Activated naive CD4-positive, alpha-beta T cell treated with Interleukin-2 at 50 U/mL for 16 hours (primary cell): ENCODE measurements at places on chromosomes 2 and 18.
A peak's percentile ranks its signal among the peaks of the same experiment; 100 is the strongest.

DNA sequence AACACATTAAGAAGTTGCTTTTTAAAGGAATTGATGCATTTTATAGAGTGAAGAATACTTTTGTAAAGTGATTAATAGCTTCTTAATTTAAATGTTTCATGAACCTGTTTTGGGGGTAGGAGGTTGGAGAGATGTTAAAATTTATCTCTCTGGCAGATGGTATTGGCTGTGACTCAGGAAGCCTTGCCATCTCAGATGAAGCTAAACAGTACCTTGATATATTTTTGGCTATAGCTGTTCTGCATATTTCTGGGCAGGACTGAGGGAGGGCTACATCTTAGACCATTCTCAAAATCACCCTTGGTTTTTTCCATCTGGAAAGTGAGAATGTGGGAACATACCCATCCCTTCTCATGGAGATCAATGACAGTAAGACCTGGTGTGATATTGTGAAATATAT lies 13.4 kb downstream of the CAPN14 start:
- DNase-seq: no peak

DNA sequence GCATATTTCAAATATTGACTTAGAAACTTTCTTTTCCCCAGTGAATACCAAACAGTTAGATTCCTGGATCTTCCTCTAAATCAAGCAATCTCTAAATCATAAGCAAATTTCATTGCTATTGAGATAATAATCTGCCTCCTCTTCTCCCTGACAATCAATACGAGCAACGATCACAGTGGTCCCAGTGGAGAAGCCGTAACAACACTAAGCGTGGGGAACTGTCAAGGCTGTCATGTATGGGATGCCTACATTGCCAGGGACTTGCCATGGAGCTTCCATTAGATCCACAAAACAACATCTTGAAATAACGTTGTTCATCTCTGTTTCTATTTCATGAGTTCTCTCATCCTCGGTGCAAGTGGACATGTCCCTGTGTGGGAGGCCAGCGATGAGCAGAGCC lies 61.3 kb downstream of the SNTG2 start:
- DNase-seq: no peak

GRCh38 chr2:71463342-71463654 lies 9.9 kb downstream of the DYSF start:
- DNase-seq: no peak

DNA sequence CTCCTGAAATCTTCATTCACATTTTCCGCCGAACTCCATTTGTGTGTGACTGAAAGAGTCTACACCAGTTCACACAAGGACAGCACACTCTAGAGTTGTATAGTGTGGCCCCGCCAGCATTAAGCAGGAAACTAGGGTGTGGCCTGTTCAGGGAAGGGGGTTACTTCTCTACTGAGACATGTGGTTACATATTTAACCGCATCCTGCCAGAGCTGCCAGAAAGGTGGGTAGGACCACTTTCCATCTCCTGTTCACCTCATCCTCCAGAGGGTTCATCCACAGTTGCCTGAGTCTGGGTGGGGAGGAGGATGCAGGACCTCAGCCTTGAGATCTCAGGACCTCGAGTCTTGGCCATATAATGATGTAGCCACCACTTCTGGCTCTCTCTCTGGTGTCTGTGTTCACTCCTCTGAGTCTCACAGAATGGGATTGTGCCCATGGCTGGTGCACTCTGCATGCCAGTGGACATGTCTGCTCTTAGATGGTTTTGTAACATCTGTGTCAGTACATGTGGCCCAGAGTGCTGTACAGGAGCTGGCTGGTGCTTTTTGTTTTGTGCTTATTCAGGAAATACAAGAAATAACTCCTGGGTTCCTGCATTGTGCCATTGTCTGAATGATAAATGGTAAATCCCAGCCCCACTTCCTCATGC lies 7.7 kb upstream of the SP140L start:
- peak; percentile 62 for DNase-seq

DNA sequence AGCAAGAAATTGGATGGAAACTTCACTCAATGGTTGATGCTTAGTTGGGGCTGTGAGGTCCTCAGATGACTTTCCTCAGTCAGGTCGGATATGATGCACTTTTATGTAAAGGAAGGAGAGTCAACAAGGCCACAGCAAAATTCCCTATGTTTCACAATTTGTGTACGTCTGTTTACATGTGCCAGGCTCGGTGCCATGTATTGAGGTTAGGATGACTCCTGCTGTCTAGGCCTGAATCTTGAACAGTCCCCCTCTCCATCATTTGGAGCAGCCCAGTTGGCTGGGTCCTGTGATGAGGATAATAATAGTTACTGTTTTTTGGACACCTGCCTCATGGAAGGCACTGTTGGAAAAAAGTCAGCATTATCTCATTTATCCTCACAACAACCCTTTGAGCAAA lies 43.1 kb downstream of the VSNL1 start:
- no peak for DNase-seq

GRCh38 chr2:8009010-8009597 lies 672.8 kb upstream of the ID2 start:
- no peak for DNase-seq

GRCh38 chr2:168277276-168277675 lies 29.9 kb upstream of the STK39 start:
- no peak for DNase-seq

DNA sequence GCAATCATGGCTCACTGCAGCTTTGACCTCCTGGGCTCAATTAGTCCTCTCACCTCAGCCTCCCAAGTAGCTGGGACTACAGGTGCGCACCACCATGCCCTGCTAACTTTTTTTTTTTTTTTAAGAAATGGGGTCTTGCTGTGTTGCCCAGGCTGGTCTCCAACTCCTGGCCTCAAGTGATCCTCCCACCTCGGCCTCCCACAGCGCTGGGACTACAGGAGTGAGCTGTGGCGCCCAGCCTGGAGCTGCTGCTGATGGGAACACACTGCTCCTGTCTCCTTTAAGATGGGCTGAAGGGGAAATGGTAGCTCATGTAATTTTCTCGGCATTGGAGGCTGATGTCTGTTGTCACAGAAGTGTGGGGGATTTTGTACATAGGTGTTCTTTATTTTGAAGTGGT lies 34.9 kb upstream of the ADNP2 start:
- no peak for DNase-seq

DNA sequence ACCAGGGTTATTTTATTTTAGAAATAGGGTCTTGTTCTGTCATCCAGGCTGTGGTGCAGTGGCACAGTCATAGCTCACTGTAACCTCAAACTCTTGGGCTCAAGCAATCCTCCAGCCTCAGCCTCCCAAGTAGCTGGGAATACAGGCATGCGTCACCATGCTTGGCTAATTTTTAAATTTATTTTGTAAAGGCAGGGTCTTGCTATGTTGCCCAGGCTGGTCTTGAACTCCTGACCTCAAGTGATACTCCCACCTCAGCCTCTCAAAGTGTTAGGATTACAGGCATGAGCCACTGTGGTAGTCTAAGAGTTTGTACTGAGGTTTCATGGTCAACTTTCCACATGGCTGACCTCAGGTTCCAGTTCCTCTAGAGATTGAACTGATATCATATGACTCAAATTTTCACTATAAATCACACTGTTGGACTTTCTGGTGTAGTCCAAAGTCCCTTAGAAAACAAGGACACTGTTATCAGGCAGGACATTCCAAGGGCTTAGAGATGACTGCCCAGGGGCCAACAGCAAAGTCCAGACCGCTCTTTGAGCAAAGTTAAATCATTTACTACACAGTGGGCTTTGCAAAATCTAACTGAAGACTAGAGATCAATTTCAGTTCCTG lies 82.0 kb upstream of the MEX3C start:
- DNase-seq: no peak

- no peak for DNase-seq
Measured at GRCh38 chr2:75326645-75327044, 127.3 kb upstream of the TACR1 start.

- DNase-seq: no peak
Measured at GRCh38 chr2:220157312-220157711, 529.9 kb downstream of the SLC4A3 start.

DNA sequence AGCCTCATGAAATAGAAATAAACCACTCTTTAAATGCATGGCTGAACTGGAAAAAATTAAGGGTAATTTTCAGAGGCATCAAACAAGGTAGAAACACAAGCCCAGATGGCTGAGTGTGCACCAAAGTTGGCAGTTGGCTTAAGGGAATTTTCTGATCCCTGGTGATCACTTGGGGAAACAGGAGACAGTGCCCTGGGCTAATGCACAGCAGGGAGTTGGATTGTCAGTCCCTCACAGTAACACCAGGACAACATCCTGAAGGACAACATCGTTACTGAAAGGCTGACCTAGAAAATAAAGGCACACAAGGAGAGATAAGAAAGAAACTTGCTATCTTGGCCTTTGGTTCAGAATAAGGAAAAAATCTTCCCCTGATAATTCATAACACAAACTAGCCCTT lies 417.0 kb downstream of the SLC4A3 start:
- DNase-seq: no peak

- DNase-seq: no peak
Measured at GRCh38 chr2:132816234-132816633, 146.2 kb upstream of the LYPD1 start.

- DNase-seq: no peak
Measured at GRCh38 chr2:126650994-126651393, 5.0 kb upstream of the GYPC start.

GRCh38 chr2:953975-954686 lies 3.5 kb downstream of the SNTG2 start:
- no peak for DNase-seq

DNA sequence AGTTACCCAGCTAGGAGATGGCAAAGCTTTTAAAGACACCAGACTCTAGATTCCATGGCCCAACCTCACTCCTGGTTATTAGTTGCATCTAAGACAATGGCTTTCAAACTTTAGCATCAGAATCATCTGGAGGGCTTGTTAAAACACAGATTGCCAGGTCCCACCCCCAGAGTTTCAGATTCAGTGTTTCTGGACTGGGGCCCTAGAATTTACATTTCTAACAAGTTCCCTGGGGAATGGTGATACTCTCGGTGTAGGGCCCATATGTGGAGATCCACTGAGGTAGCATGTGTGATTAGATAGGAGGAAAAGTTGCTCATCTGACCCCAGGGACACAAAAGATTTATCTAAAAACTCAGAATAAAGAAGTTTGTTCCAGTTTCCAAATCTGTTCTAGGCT lies 14.5 kb upstream of the TTR start:
- DNase-seq: no peak

GRCh38 chr2:120206022-120206581 lies 17.1 kb downstream of the TMEM185B start:
- DNase-seq: peak; percentile 36

DNA sequence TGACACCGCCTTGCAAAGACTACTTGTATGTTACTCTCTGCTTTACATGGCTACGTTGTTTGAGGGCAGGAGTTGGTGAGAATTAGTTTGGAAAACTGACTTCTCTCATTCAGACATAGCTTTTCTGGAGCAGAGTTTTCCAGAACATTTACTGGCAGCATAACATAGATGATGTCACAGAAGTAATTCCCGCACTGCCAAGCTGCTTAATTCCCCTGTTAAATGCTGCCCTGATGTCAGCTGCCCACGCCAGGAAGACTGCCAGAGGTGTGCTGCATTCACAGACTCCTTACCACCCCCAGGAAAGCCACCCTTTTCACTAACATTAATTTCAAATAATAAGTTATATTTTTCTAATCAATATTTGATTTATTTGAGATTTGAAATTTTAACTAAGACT lies 24.7 kb upstream of the PTPN2 start:
- DNase-seq: no peak

- DNase-seq: no peak
Measured at GRCh38 chr2:221518935-221519625, 53.0 kb downstream of the EPHA4 start.

GRCh38 chr2:86392873-86393518 lies 48.2 kb upstream of the KDM3A start:
- no peak for DNase-seq

GRCh38 chr18:21293479-21293878 lies 51.4 kb downstream of the GREB1L start:
- no peak for DNase-seq

- no peak for DNase-seq
Measured at GRCh38 chr2:112519506-112519905, 22.8 kb upstream of the POLR1B start.

DNA sequence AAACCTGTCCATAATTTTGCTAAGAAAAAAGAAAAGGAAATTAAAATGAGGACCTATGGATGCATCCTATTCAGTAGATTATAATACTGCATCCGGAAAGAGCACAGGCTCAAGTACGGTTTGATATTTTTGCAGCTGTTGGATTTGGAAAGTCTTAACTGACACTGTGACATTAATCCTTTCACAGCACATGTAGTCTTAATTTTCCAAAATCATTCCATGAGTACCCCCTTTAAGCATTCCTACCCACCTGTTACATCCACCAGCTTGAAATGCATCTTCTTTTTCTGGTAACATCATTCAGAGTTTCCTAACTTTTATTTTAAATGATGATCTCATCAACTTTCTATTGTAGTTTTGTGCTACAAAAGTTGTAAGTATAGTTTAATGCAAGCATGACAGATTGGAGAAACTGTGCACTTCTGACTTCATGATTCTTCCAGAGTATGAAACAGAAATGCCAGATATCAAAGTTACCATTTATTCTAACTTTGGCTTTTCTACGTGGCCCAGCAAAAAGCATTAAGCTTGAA lies 113.5 kb downstream of the ESCO1 start:
- DNase-seq: no peak

DNA sequence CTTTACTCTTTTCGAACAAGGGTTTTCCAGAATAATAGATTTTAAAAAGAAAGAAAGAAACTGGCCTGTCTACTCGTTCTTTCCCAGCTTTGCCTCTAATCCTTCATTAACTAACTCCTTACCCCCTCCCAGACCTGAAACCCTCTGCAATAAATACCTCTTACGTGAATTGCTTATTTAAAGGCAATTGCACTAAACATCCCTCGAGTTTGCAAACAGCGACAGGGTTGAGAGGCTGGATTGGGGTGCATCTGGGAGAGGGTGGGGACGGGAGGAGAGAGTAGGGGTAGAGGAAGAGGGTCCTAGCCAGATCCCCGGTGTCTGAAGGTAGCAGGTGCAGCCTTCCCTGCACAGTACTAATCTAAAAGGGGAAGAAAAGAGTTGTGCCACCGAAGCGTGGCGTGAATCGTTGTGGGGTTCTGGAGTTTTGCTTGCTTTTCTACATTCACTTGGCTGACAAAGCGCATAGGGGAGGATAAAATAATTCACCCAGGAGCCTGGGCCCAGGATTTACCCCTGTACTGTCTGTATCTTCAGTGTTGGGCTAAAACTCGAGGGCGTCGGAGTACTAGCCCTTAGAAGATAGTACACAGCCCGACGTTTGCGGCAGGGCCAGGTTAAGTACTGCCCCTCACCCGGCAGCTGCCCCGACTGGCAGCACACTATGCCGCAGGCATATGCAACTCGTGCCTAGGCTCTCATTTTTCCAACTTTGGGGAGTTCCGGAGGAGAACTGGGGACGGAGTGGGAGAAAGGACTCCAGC lies 1.9 kb upstream of the NEUROD1 start:
- DNase-seq: no peak

GRCh38 chr2:54999182-54999581 lies 51.1 kb downstream of the RTN4 start:
- no peak for DNase-seq
